RPMI7951 (cell line): ENCODE measurements at places on chromosomes 5 and 9.

DNA sequence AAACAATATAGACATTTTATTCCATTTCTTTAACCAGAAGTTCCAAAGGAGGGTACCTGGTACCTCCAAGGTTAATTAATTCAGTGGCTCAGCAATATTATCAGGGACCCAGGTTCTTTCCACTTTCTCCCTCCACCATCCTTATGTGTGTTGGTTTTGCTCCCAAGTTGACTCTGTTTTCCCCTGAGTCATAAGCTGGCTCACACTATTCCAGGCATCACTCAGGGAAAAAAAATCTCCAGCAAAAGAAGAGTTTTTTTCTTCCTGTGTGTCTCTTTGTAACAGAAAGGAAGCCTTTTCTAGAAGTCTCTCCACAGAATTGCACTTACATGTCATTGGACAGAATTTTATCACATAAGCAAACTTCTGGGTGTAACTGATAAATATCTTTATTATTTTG is 31.2 kb upstream of the GALNT10 start:
- DNase-seq: no peak

DNA sequence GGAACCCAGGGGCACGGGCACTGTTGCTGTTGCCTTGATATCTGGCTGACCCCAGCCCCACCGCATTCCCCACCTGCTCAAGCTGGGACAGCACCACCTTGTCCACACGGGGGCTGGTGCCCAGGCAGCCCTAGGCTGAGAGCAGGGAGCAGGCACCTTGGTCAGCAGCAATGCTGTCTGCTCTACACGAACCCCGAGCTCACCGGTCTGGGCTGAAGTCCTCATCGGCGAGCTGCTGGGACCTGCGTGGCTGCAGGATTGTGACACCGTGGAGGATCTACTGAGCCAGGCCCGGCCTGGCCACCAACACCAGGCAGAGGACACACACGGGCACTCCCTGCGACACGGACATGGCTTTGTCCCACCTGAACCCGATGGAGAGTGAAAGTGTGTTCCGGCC is 78.1 kb downstream of the KCNT1 start:
- DNase-seq: no peak

GRCh38 chr9:135489188-135489906 is 9.8 kb downstream of the PPP1R26 start:
- DNase-seq: no peak

DNA sequence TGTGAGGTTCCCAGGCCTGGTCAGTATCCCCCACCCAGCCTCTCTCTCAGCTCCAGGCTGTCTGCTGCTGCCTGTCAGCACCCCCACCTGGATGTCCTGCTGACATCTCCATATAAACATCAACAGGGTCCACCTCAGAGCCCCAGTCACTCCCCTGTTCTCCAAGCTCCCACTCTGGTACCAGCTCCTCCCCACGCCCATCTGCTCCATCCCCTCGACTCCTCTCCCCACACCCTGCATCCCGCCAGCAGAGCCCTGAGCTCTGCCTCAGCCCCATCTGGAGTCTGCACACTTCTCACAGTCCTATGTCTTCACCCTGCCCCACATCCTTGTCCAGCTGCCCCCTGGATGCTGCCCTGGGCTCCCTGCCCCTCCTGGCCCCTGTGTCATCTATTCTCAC is 67.7 kb upstream of the LRRTM2 start:
- DNase-seq: no peak

DNA sequence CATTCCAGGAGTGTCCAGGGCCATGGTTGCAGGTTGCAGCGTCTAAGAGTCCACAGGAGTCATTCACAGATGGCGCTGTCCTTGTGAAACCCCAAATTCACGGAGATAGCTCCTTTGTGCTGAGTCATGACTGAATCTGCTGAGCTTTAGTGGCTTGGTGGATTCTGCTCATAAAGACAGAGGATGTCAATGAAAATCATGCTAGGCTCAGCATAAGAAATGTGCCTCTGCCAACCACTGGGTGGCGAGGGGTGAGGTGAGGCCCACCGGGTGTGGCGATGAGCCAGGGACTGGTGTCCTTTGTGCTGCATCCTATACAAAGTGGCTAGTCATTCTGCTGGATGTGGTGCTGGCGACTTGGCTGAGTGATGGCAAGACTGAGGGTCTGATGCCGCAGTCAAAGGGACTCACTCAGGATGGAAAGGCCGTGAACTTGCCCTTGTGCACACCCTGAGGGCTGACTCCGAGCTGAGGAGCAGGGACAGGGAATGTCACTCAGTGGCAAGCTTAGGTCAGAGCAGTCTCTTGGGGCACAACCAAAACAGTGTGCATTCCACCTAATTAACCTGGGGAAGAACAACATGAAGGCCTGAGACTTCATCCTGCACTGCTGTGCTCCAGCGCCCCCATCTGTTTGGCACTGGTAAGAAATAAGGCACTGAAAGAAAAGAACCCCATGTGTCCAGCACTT is 71.5 kb downstream of the DAP start:
- DNase-seq: peak; percentile 66

GRCh38 chr9:130500340-130501180 is 55.8 kb downstream of the ASS1 start:
- DNase-seq: no peak

DNA sequence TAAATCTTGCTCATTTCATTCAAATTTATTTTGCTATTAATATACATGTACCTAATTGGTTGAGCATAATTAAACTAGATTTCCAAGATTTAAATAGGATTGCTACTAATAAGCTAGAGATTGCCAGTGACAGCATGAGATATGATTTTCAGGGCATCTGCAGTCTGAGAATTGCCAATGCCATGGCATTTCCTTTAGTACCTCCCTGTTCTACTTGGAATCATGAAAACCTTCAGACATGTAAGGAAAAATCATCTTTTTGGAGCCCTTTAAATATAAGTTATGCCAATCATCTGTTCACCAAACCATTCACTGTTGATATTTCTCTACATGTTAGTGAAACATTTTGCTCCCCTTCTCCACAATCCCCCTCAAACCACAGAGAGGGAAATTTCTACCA is 691.4 kb downstream of the DNAH5 start:
- no peak for DNase-seq
